ENCODE measurements at places on chromosomes 7 and 10.

- DNase-seq = no peak
Measured at GRCh38 chr7:27876756-27877155, 136.8 kb downstream of the TAX1BP1 start.

DNA sequence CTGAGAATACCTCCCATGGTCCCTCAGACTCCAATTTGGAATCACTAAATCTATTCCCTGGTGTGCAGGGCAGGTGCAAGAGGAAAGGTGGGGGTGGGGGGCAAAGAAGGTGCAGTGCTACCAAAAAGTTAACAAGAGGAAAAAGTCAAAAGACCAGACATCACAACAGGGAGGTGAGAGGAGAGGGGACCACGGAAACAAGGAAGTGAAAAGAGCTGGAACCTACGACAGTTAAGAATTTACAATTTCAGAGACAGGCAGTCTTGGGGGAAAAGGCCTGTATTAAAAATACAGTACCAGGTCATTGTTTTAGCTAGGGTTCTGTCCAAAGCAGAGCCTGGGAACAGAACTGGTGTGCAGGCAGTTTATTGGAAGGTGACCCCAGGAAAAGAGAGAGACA is 14.6 kb downstream of the ITGB1 start:
- peak; percentile 23 for DNase-seq

- no peak for DNase-seq
Measured at GRCh38 chr7:47661051-47661714, 79.3 kb upstream of the TNS3 start.

DNA sequence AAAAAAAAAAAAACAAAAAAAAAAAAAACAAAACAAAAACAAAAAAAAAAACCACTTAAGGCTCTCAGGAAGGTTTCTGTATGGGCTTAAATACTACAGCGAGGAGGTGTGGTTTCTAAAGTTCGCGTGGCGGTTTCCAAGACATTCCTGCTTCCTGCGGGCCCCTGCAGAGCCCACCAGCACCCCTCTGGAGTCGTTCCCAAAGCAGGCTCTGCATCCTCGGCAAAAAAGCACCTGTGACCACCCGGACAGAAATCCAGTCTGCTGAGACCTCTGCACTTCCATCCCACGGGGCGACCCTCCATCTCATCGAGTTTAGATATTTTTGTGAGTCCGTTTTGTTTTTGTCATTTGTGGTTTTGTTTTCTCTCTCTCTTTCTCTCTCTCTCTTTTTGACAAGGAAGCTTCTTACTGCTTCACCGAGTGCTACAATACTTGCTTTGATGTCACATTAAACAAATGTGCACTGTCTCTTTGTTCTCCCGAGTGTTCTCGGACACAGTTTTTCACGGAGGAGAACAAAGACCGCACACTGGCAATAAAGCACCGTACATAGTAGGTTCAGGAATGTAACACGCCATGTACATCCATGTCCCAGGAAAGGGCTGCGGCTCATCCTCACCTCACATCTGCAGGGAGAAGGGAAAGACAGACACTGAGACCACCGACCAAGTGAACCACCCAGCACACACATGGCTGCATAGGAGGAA is 21.5 kb downstream of the PDGFA start:
- no peak for DNase-seq

DNA sequence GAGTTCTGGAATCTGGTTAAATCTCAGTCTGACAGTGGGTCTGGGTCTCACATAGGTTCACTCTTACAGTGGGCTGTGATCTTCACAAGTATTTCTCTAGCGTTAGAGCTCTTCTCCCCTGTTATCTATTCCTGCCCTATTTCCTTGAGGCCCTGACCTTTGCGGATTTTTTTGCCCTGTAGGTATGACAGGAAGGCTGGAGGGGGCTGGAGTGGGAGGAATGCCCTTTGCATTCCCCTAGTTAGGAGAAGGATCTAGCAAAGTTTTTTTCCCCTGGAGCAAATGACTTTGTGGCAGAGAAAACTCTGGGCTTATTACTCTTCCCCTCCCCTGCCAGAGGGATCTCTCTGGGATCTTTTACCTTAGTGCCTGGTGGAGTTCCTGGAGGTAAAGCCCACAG is 49.2 kb downstream of the GALNT11 start:
- DNase-seq = no peak

- no peak for DNase-seq
Measured at GRCh38 chr7:148772297-148773089, 73.8 kb downstream of the CUL1 start.

- no peak for DNase-seq
Measured at GRCh38 chr10:42111076-42111475, 527.3 kb downstream of the ZNF33B start.

DNA sequence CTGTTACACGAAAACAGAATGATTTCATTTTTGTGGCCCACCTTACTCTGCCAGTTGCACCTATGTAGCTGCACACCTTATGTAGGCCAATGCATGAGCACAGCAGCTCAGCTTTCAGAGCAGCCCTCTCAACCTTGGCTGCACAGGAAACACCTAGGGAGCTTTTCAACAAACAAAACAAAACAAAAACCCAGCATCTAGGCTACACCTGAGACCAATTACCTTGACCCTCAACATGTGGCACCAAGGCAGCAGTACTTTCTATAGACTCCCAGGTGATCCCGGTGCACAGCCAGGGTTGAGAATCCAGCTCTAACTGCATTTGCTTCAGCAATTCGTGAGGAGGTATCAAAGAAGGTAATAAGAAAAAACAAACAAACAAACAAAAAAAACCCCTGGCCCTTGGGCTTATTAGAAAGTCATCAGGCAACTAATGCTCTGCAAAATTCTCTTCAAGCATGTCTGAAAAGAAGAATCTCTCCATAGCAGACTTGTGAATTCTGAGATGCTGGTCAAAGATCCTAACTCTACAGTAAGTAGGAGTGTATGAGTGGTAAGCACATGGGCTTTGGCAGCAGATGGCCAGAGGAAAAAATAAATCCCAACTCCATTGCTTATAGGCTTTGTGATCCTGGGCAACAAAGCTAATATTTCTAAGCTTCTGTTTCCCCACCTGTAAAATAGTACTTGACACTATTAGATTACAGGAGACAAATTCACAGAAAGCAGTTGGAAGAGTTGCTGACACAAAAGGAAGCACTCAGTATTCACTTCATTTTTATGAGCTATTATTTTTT is 113.4 kb upstream of the NOBOX start:
- DNase-seq = no peak

- no peak for DNase-seq
Measured at GRCh38 chr7:158830211-158830723, 958 bp upstream of the ESYT2 start.

GRCh38 chr10:28036587-28036986 is 37.7 kb upstream of the ODAD2 start:
- no peak for DNase-seq

DNA sequence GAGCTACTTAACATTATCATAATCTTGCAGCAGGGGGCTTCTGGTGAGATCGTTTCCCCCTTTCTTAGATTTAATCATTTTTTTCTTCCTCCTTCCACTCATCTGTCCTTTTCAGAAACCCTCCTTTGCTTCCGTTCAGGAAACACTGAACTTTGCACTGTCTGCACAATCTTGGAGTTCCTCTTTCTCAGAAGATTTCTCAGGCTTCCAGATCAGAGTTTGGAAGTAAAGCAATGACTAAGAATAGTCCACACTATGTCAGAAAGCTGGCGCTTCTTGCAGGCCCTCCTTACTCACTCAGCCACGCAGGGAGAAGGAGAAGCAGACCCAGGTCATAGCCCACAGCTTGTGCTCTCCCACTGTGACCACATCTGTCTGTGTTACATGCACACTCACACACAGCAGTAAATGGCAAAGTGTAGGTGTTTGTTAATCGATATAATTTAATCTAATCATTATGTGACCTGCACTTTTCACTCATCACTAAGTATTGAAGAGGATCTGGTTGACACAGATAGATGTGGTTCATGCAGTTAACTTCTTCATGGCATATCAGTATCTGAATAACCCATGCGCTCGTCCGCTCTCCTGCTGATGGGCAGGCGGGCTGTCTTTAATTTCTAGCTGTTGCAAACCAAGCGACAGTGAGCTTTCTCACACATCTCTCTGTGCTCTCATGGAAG is 30.2 kb downstream of the ALOX5 start:
- DNase-seq = no peak

DNA sequence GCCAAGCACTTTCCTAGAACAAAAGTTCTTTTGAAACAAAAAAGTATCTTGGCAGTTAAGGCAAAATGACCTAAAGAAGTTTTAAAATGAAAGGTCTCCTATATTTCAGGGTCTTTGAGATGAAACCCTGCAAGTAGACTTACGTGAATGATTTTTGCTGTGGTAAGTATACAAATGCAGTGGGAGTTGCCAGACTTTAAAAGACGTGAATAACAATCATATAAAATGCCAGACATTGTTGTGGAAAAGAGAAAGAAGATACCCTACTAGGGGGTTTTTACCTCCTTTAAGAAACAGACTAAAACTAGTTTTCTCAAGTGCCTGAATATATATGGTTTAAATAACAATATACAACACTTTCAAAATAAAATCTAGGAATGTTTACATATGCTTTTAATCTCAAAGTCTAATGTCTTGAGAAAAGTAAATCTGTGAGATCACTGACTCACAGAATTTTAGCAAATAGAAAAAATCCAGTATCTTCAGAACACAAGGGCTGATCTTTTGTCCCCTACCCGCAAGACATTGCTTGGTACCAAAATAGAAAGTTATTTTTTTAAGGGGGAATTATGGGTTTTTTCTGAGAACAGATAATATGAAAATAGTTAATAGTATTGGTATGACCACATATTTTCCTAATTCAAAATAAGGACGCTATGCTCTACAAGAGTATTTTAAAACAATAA is 29.5 kb downstream of the LRRC17 start:
- no peak for DNase-seq

DNA sequence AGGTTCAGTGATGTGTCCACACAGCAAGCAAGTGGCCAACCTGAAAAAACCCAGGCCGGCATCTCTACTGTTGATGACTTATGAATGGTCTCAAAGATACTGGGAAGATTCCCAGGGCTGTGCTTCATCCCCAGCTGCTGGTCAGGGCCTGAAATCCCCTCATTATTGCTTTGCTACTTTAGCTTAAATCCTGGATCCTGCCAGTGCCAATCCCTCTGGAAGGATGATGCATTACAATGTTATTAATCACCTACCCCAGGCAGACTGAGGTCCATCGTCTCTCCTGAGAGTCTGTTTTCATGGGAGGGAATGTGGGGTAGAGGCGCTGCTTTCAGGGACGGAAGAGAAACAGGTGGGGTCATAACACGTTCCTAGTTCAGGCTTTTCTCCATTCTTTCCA is 371.6 kb downstream of the RPS24 start:
- no peak for DNase-seq

DNA sequence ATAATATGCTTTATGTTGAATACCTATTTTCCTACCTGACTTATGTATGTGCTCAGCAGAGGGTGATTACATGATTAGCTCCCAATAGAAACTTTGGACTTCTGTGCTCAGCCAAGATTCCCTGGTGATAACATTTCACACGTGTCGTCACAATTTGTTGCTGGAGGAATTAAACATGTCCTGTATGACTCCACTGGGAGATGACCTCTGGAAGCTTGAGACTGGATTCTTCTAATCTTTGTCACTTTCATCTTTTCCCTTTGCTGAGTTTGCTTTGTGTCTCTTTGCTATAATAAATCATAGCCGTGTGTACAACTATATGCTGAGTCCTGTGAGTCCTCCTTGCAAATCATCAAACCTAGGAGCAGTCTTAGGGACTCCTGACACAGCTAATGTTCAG is 120.9 kb upstream of the LRRTM3 start:
- no peak for DNase-seq

DNA sequence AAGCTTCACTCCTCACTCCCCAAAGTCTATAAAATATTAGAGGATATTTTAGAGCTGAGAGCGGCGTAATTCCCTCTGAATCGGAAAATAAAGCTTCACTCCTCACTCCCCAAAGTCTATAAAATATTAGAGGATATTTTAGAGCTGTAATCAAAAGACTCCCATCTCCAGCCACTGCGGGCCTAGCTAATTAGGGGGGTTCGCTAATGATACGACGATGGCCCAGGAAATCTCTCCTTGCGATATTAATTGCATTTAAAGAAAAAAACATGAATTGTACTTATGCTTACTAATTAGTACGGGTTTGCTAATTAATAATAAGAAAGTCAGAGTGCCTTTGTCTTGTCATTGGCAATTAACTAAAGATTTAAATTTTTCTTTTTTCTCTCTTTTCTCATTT is 235.9 kb downstream of the MAD1L1 start:
- no peak for DNase-seq

DNA sequence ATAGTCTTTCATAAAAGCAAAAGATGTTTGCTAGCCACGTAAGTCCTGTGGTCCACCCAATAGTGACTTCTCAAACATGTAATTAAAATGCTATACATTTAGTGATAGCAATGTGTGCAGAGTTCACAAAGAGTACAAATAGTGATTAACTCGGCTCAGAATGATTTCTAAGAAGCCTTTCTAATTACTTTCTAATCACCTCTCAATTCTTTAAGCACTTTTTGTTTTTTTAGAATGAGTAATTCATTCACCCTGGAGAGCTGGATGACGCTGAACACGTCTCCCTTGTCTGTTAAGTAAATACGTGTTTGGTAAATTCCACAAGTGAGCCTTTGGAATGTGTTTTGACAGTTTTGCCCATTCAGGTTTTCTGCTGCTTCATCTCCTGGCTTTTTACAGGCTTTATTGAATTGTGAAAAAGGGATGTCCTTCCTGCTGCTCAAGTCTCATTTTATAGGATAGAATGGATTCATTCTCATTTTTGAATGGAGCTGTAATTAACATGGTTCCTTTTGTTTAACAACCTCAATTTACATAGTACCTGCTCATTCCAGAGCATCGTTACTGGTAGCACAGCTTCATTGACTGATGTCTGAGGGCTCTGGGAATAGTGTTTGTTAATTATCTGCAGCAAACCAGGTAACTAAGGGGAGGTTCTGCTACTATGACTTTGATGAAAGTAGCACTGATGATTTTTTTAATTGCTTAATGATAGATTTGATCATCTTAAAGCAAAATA is 212.1 kb downstream of the VTI1A start:
- no peak for DNase-seq

- no peak for DNase-seq
Measured at GRCh38 chr10:93379731-93380575, 102.2 kb downstream of the MYOF start.

GRCh38 chr10:49268185-49268584 is 30.8 kb upstream of the C10orf71 start:
- DNase-seq = no peak

- no peak for DNase-seq
Measured at GRCh38 chr7:917255-918117, 37.0 kb downstream of the ADAP1 start.

- DNase-seq = no peak
Measured at GRCh38 chr10:93601146-93601773, at the start of gene RBP4. RBP4 (minus strand) TSS chr10:93601235; CDS start chr10:93601028, 207 bp downstream.

- DNase-seq = no peak
Measured at GRCh38 chr7:70446448-70447143, 685.3 kb upstream of the GALNT17 start.
